ENCODE measurements at places on chromosomes 7 and 10.

DNA sequence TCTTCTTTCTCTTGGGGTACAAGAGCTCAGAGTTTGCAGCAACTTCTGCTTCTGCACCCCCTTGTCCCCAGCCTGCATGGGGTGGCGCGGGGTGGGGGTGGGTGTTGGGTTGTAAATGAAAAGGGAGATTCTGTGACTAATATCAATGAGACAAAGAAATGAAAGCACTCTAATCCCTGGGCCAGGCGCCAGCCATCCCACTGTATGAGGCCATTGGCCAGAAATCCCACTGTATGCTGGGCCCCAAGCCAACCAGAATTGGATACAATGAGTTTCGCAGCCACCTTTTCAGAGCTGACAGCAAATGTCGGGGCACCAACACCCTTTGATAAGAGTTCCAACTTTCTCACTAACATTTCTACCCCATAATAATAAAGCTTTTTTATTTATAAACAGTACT, 10.9 kb upstream of the PTN start:
- DNase-seq = no peak

DNA sequence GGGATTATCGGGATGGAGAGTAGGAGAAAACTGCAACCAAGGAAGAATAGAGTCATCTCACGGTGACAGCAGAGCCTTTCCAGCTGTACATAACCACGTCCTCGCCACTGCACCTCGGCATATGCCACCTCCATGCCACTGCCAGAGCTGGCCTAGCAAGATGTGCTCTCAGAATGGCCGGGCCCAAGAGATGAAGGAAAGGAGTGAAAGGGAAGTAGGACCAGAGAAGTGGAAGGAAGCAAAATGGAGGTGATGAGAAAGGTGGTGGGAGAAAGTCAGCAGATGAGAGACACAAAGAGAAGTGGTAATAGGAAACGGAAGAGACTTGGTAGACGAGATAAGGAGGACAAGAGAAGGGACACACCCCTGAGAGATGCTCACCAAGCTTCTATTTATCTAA, 8.0 kb upstream of the CALU start:
- no peak for DNase-seq

DNA sequence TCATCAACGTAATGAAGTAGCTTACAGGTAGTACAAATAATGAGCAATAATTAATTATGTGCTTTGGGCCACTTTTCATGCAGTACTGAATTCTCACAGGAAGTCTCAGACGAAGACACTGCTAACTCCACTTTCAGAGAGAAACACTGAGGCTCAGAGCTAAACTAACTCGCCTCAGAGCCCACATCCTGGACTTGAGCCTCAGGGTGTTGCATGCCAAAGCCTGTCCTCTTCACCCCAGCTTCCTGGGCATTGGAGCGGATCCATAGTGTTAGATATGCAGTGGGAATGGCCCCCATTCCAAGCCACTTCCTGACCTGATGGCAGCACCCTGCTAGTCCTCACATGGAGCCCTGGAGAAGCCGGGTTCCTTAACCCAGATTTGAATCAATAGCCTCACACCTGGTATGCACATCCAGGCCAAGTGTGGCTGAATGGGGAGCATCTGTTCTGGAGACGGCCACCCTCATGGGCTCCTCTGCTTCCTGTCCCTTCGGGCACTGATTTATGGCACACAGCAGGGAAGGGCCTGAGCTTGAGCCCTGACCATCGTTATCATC, 265.1 kb upstream of the ZNF32 start:
- DNase-seq = no peak

GRCh38 chr7:102140952-102141370, 145.7 kb upstream of the SH2B2 start:
- DNase-seq = no peak

DNA sequence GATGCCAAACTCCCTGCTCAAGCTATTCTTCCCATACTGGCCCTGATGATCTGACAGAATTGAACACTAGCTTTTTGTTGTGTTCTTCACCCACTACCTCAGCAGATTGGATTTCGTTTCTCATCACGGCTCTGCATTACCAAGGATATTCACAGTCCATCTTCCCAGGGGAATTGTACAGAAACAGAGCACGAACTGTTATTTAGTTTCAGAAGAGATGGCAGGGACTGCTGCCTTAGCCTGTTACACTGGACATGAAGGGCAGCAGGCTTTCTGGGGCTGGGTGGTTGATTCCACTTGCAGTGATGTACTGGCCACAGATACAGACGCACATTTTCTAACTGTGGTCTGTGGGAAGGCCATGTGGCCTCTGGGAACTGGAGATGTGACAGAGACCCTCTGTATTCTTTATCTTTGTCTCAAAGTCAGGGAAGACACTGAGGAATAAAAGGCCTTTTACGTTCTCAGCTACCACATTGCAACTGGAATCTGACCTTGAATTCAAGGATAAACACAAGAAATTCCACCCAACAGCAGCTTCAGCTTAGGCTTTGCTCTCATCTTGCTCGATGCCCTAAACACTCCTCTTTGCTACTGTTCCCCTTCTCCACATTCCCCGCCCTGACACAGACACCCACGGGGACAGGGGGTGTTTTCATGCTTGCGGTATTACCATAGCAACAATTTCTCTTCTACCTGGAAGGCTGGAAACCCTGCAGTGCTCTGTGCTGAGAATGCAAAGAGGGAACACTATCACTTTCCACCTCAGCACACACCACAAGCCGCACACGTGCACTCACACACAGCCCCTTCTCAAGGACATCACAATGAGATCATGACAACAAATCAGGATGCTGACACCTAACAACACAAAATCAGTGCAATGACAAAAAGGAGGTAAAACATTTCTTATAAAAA, 81.7 kb downstream of the RNF216 start:
- no peak for DNase-seq

DNA sequence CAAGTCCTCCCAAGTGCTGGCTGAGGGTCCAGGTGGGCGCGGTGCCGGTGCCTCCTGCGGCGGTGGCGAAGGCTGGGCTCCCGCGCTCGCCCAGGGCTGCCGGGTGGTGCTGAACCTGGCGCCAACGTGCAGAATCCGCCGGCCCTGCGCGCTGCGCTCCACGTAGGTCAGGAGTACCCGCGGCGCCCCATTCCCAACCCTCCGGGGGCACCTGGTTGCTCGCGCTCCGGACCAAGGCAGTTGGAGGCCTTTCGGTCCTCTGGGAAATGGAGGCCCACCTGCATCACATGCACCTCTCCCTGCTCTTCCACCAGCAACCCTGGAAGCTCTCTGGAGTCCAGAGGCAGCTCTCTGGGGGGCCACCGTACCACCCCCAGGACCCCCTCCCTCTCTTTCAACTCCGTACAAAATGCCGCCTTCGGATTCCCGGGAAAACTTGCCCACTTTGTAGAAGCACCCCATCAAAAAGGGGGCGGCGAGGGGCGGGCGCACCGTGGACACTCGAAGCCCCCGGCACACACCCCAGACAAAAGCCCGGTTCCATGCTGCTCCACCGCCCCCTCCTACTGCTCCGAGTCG, 745 bp downstream of the SLC16A9 start:
- DNase-seq = no peak

DNA sequence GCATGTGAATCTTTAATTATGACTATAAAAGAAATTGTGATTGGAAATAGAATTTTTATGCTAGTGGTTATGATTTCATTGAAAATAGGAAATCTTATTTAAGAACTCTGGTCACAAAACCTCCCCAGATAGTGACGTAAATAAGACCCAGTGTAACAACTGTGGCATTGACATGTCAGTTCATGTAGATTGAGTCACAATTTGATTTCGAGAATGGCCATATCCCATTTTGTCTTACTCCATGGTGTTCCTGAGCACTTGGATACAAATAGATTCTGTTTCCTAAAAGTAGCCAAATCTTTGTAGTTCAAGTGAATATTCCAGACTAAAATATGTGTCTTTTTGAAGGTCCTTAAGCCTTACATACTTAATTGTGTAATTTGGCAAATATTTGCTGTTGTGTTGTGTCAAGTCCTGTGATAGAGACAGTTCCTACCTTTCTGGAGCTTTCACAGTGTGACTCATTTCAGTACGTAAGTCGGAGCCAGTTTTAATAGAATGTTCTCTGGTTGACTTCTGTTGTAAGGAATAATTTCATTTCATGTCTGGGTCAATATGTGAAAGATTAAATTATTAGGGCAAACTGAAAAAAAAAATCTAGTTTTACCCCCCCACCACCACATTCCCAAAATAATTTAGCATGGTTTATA, 37.1 kb upstream of the TOMM7 start:
- DNase-seq = no peak

GRCh38 chr7:55276572-55277295, 88.4 kb upstream of the LANCL2 start:
- no peak for DNase-seq

DNA sequence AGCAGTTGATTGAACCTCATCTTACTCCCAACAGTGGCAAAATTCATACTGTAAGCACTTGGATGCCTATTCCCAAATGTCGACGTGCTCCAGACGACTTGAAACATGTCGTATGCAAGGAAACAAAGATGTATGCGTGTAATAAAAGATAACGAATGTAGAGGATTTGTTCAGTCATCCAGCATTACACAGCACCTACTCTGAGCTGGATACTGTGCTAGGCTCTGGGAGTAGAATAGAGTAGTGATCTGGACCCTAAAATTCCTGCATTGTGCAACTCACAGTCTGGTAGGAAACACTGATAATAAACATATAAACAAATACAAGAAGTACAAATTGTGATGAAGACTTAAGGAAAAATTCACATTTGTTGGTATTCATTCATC, 5.6 kb upstream of the TBX20 start:
- no peak for DNase-seq

- DNase-seq = no peak
These were observed 6.7 kb downstream of the FRA10AC1 start for GRCh38 chr10:93695740-93696139.

- no peak for DNase-seq
These were observed 29.4 kb upstream of the NKX6-2 start for GRCh38 chr10:132815168-132815857.

DNA sequence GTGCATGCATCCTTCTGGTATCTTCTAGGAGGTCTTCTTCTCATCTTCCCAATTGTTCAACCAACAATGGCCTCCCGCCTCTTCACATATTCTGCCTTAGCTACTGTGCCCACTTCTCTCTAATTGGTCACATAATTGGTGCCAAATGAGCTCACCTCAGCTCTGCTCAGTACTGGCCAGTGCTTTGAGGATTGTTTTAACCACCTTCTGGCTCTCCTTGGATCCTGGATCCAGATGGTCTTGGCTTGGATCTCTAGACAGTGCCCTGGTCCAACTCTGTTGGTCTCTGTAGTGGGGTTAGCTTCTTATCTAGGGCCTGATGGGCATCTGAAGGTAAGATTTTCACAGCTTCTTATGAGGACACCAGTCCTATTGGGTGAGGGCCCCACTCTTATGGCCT, 820.8 kb downstream of the TYW1 start:
- DNase-seq = no peak

DNA sequence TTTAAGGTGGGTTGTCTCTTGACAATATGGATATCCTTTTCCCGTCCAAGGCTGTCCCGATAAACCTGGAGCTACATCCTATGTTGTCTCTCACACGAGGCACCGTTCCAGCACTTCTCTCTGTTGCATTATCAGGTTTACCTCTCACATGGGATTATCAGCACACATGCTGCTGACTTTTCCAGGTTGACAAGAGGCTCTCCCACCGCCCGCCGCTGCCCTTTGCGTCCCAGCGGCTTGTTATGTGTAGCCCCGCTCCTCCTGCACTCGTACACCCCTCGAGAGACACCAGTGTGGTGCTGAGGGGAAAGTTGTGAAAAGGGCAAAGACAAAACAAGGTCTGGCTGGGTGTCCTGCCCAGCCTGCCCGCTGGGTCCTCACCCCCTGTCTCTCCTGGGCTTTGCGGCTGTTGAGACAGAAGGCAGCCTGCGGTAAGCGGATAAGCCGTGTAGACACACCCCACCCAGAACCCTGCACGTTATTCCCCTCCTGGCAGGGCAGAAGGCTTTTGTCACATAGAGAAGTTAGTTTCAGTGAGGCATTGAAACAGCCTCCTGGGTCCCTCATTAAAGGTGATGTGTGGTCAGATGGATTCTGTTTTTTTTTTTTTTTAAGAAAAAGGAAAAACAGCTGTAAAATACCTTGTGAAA, 38.7 kb downstream of the UBE3C start:
- DNase-seq = no peak
